ENCODE measurements at places on chromosomes 4 and X.

- no peak for DNase-seq
Measured at GRCh38 chrX:40314070-40314469, 216.3 kb upstream of the BCOR start.

- no peak for DNase-seq
Measured at GRCh38 chrX:32894679-32895078, 316.7 kb downstream of the DMD start.

DNA sequence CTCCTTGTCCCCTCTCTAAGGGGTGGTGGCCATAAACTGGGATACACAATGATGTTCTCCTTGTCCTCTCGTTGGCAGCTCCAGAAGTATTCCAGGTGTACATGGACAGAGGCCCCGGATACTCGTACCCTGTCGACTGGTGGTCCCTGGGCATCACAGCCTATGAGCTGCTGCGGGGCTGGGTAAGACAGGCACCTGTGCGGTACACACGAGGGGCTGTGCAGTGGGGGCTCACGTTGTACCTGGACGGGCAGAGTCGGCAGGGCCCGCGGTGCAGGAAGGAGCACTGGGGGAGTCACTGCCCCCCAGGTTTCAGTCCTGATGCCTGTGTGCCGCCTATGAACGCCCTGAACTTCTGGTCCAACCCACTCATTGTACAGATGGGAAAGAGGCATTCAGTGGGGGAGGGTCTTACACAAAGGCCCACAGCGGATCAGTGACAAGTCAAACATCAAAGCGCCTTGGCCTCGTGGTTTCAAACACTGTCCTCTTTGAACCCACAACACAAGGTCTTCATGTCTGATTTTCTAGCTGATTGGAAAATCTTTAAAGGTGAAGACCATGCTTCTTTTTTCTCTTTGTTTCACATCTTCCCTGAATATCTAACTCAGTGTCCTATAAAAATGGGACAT lies 261.6 kb downstream of the EVC2 start:
- no peak for DNase-seq

GRCh38 chrX:38278682-38279081 lies 48.6 kb downstream of the RPGR start:
- DNase-seq, result no peak

- no peak for DNase-seq
Measured at GRCh38 chrX:39921838-39922237, 175.9 kb downstream of the BCOR start.

DNA sequence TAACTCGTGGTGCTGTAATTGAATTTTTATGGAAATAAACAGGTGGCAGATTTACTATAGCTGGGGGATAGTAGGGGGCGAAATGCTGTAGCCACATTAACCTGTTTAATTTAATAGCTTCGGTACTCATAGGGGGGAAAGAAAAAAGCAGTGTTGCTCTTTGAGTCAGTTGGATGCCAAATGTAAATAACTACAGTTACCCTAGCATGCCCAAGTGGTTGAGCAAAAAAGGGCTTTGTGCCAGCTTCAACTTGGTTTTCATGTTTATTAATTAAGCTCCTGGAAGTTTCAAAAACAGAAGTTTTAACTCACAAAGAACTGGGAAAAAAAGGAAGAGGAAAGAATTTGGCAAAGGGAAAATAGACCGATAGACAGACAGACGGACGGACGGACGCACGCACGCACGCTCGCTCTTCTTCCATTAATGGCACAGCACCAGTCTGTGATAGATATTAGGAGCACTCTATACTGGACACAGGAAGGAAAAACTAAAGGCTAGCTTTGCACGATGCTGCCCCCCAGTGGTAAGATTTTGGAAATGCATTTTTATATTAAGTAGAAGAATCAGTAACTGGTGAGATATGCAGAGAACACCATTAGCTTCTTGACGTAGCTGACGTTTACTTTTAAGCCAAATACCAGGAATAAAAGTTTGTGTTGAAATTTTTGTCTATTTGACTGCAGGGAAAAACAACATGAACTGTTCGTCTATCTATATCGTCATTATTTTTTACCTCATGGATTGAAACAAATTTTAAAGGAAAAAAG lies 151.8 kb downstream of the SLC7A11 start:
- DNase-seq, result no peak

- DNase-seq, result no peak
Measured at GRCh38 chr4:126081336-126081735, 766.6 kb downstream of the FAT4 start.

GRCh38 chr4:160202802-160203201 lies 1099.9 kb downstream of the RAPGEF2 start:
- no peak for DNase-seq

- DNase-seq, result no peak
Measured at GRCh38 chr4:74293558-74293957, 14.7 kb upstream of the EPGN start.

DNA sequence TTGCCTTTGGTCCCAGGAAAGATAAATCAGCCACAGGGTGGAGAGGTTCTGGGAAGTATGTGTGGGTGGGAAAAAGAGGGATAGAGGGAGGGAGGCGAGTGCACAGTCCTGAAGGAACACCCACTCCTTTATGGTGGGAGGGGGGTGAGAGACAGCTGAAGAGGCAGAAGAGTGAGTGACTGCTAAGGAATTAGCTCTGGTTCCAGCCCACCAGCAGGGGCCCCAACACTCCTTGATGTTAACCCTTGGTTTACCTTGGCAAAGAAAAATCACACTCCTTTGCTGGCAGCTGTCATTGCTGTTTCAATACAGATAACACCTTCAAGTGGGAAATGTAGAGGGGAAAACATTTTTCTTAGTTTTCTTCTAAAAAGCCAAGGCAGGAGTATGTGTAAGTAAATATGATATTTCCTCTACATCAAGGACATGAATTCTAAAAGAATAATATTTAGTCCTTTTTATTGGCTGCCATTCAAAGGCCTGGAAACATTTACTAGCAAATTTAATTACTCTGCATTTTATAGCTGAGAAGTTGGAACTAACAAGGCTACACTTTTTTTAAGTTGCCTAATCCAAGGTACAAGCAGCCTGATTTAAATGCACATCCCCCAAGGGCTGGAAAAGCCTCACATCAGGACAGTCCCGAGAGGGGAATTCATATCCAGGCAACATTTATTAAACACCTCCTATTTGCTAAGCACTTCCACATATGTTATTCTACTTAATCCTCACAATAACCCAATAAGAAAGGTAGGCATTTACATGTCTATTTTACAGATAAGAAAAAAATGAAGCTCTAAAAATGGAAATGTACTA lies 81.7 kb downstream of the HS6ST2 start:
- DNase-seq, result no peak

DNA sequence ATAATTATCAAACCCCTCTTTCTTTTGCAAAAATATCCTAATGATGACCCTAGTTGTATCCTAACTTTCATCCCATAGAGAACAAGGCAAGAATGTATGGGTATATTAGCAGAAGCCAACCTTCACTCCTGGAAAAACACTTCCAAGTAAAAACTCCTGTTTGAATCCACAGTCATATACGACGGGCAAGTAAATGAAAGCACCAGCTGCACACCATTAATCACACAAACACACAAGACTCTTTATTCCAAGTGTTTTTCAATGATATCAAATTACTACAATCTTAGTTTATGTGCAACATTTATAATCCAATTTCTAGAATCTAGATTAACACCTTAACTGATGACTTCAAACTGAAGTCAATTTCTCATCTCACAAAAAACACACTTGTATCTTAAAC lies 22.9 kb downstream of the ACSL4 start:
- DNase-seq, result no peak

DNA sequence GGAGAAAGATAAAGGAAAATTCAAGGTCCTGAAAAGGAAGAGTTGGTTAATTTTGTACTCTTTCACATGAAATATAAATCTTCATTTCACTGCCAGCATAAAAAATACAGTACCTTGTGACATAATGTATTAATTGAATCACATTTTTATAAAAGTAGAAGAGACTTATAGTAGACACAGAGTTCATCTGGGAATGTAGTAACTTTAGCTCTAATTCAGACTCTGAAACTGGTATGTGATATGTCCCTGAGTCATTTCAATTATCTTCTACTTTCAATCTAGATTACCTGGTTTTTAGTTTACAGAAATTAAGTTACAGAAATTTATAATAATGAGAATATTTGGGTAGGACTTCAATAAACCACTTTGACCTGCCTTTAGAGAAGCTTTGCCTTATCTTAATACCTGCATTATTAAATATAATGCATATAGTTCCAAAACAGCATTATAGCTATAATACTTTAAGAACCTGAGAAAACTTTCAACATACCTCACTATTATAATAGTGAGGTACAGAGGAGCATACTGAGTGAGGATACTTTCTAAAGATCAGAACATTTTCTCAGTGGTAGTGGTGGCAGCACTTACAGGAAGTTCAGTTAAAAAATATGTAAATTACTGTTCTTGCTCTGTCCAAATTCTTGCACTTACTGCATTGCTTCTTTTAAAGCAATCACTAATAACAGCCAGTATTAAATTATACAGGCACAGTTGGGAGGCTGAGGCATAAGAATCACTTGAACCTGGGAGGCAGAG lies 11.2 kb downstream of the NEK1 start:
- DNase-seq, result no peak

DNA sequence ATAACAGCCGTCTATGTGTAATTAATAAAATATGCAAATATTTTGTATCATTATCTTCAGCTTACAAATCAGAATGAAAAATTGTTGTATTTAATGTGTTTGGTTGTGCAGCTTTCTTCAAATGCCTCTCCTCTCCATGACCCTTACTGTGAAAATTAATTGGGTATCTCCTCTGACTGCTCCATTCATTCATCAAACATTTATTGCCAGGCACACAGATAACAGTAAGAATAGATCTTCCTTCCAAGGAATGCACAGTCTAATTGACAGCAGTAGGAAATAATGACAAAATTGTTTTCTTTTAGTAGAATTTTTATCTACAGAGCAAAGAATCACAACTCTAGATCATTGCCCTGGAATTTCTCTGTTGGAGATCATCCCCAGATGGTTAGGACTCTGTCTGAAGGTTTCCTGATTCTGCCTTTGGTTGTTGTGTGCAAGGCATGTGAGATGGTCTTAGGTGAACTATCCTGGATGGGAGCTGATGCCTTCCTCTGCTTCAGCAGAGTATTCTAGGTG lies 395.0 kb upstream of the FAT1 start:
- DNase-seq, result no peak

DNA sequence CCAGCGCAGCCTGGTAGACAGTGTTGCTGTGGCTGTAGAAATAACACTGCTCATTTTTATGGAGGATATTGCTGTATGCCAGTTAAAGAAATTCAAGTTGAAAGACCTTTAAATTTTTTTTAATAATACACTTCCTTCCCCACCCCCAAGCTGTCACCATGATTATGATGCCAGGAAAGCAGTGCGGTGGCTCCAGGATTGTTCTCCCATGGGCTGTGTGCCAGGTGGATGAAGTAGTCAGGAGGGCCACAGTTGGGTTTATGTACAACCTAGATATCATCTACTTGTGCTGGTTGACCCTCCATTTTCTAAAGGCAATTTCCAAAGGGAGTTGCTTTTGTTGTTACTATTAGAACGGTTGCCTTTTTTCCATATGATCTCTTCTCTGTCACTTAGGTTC lies 136.6 kb downstream of the AFF1 start:
- DNase-seq, result no peak

- no peak for DNase-seq
Measured at GRCh38 chr4:32689518-32689917, 1969.3 kb downstream of the PCDH7 start.

DNA sequence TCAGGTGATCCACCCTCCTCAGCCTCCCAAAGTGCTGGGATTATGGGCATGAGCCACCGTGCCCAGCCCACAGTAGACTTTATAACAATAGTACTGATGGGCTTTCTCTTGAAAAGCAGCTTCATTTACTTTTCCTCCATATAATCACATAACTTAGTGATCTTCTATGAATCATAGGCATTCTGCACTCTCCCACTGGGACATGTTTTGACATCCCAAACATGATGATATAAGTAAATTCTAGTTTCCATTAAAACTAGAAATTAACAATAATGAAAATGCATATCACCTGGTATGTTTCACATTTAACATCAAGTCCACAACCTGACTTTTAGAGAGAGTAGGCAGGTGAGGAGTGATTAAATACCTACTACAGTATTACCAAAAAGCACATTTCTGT lies 96.5 kb downstream of the CAMK2D start:
- no peak for DNase-seq

DNA sequence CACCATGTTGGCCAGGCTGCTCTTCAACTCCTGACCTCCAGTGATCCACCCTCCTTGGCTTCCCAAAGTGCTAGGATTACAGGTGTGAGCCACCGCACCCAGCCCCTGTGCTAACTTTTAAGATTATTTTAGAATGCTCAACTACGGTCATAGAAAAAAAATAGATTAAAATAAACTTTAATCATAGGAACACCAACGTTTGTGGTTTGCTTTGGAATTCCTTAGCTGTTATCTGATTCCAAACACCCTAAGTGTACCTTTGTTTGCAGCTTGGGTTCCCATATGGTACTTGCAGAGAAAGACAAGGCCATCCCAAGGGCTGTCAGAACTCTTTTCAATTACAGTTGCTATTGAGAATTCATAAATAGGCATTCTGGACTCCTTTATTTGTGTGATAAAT lies 90.1 kb upstream of the EFHC2 start:
- DNase-seq, result no peak

GRCh38 chr4:173237762-173238161 lies 69.2 kb downstream of the GALNT7 start:
- DNase-seq, result no peak

GRCh38 chr4:5952975-5953951 lies 60.4 kb upstream of the CRMP1 start:
- no peak for DNase-seq

DNA sequence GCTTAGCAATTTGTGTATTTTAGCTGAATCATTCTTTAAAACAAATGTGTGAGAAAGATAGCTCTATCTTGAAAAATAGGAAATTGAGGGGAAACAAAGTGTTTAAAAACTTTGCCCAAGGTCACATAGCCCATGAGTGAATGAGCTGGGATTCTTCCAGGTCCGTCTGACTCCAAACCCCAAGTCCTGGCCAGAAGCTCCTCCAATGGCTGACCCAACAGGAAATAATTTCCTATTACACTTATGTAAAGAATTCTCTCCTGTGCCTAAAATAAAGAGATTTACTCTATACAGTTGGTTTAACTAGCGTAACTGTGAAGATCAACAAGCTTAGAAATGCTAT lies 287.6 kb downstream of the ARHGAP24 start:
- DNase-seq, result no peak
